ENCODE measurements at places on chromosomes 4 and X.

DNA sequence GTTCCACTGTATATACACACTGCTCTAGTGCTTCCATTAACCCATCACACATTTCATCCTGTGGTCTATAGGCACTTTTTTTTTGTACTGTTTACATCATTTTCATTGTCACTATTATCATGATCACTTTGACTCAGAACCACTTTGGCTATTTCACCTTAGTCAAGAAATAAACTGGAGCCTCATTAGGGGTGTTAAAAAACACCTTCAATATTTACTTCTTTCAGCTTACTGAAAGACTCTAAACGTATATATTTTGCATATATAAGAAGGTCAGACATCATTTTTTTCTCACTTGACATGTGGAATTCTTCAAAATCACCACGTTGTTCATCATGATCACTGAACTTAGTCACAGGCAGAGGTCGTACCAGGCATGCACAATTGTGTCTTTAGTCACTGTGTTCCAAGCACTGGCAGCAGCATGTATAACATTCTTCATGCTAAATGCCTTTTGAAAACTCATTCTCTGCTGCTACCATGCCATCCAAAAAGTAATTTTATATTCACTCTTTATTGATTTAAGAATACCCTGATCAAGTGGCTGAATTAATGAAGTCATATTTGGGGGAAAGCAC is 229.2 kb upstream of the ARSJ start:
- DNase-seq = peak; percentile 14

DNA sequence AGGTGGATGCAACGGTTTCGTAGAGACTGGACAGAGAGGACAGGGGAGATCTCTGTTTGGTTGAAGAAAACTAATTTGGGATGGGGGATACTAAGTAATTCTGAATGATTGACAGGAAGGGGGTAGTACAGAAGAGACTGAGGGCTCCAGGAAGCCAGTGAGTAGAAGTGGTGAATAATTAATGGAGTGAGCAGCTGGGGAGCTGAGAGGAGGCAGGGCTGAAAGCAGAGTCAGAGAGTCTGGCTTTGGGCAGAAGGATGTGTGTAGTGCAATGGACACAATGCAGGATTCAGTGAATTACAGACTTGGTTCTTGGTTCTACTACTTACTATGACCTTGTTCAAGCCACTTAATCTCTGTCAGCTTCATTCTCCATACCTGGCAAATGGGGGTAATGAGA is 161.7 kb downstream of the RBMX2 start:
- no peak for DNase-seq

DNA sequence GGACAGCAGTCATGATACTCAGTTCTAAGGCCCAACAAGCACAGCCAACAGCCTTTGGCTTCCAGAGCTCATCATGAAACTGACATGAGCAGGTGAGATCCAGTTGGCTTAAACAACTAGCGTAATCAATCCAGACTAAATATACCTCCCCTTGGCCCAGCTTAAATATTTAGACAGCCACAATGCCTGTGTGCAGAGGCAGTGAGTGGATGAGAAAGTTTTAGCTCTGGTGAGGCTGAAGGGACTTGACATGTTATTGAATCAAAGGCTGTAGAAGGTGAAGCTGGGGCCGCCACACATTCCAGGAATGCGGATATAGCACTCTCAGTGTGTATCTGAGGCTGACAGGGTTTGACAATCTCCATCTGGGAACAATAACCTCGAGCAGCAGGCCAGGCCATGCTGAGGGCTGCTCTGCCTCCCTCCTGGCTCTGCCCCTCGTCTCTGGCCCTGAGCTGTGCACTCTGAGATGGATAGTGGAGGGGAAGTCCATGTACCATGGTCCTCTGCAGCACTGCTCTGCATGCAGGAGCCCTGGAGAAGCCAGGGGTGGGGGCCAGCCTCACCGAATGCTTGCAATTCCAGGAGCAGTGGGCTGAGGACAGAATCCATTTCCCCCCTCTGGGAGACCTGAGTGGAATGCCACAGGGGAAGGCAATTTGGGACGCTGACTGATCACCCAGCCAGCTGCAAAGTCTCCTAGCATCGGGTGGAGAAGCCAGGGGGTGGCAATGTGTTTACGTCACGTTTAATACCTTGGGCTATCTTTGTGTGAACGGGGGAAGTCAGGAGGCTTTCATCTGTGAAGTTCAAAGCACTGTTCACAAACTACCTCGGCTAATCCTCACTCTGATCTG is 37.3 kb upstream of the RASL11B start:
- peak; percentile 38 for DNase-seq

DNA sequence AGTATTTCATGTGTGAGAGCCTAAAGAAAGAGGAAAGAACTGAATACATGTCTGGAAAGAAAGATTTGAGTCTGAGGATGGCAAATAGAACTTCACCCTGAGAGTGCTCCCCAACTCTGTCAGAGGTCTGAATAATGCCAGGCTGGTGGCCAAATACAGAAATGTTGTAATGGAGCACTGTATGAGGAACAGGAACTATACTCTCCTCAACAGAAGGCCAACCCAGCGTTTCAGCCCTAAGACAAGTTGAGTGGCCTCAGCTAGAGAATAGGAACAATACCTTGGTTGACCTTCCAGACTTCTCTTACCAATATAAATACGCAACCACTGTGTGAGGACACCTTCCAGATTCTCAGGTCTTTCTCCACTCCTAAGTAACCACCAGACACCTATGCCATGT is 94.5 kb upstream of the STIM2 start:
- no peak for DNase-seq

DNA sequence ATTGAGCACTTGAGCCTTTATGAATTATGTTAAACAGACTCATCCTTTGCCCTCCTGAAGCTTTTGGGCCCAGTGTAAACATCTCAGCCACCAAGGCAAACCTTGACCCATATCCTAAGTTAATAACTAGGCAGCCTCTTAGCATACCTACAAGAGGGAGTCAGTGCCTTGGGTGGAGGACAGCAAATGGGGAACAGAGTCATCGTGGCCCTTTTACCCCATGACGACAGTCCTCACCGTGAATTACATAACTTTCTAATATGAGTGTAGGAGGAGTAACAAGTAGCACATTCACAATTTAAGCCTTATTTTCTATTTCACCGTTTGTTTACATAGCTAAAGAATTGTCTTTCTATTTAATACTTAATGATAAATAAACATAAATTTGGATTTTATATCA is 16.8 kb downstream of the CLDN22 start:
- DNase-seq = no peak

DNA sequence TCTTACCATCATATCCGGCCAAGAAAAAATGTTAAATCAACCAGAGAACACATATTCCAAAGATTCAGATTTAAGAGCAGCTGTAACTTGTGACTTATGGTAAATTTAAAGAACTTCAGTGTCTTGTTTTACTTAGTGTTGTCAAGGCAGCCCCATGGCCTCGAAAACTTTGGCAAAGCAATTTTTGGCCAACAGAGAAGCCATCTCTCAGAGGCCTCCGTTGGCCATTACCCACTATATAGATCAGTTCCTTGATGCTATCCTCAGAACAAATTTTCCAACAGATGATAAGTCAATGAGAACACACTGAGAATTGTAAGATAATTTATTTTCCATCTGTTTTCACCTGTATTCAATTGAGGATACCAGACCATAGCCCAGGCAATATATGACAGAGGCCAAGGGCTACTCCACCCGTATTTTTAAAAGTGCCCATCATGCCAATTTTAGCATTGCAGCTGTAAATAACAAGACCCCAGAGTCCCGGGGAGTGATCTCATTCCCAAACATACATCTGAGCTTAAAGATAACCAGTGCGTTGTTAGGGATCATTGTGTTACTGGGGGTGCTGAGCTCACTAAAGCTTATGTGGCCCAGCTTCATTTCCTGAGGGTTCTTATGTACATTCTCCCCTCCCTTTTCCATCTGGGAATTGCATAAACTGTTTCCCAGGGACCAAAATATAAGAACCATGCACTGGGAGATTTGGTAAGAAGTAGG is 50.0 kb upstream of the PDHA1 start:
- no peak for DNase-seq

DNA sequence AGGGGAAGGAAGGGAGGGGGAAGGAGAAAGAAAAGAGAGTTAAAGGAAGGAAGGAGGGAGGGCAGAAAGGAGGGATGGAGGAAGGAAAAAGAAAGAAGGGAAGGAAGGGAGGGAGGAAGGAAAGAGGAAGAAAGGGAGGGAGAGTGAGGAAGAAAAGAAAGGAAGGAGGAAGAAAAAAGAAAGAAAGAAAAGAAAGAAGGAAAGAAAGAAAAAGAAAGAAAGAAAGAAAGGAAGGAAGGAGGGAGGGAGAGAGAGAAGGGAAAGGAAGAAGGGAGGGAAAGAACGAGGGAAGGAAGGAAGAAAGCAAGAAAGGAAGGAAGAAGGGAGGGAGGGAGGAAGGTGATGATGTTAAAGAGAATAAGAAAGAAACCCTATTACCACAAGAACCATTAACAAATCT is 150.6 kb downstream of the MXRA5 start:
- DNase-seq = no peak

DNA sequence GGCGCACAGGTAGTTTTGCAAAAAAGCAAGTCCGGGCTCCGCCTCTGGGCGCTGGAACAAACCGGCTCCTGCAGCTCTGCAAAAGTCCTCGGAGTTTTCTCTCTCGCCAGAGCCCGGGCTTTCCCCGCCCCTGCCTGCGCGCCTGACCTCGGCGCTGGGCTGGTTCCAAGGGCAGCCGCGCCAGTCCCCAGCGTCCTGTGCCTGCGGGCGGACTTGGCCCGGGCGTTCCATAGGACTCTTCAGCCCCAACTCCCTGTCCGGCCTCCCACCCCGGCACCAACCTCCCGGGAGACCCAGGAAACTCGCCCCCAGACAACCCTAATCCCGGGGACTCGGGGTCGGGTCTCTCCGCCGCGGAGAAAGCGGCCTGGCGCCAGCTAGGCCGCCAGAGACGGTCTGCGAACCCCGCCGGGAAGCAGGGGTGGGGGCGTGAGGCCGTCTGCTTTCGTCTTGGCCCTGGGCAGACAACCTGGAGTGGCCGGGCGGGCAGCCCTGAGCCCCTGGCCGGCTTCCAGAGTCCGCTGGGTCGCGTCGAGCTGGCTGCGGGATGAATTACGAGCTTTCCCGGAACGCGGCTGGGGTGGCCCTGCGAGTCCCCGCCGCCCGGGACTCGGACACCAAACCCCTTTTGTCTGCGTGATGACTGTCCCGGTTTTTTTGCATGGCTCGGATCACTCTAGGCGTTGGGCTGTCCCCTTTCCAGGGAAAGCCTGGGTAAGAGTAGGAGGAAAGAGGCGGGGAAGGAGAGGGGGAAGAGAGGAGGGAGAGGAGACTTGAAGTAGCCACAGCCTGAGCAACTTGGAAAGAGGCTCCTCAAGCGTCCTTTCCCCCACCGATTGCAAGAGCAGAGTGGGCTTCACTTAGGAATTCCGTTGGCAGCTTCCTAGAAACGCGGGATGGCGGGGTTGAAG is 916 bp downstream of the MXRA5 start:
- DNase-seq = peak; percentile 61

- peak; percentile 65 for DNase-seq
These were observed 19.5 kb downstream of the UTP14A start for GRCh38 chrX:129925305-129926092.

GRCh38 chr4:123102897-123103471 is 180.6 kb upstream of the NUDT6 start:
- peak; percentile 50 for DNase-seq

GRCh38 chr4:95255396-95256107 is 293.2 kb downstream of the UNC5C start:
- DNase-seq = peak; percentile 48

- DNase-seq = no peak
These were observed 495.2 kb downstream of the NLGN4X start for GRCh38 chrX:5733501-5733900.

GRCh38 chrX:6910218-6910617 is 237.3 kb upstream of the STS start:
- no peak for DNase-seq

- DNase-seq = no peak
These were observed 934 bp downstream of the ZNF41 start for GRCh38 chrX:47482065-47482511.

DNA sequence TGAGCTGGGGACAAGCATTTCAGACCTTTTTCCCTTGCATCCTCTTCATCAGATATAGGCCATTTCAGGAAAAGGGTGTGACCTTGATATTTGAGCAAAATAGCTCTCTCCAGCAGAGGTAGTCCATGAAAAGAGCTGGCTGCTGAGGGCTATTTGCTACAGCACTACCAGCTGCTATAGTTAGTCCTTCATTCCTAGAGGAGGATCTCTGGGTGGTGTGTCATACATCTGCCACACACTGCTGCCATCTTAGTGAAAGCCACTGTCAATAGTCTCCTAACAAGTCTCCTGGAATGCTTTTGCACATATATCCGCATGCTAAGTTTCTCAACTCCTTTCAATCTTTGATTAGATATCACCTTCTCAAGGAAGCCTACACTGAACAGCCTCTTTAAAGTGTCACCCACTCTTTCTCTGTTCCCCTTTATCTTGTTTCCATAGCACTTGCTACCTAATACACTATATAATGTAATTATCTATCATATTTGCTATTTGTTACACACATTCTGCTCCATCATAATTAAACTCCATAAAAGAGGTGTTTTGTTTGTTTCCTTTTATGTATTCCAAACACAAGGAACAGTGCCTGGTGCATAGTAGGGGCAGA is 131.9 kb downstream of the TBC1D19 start:
- DNase-seq = no peak

DNA sequence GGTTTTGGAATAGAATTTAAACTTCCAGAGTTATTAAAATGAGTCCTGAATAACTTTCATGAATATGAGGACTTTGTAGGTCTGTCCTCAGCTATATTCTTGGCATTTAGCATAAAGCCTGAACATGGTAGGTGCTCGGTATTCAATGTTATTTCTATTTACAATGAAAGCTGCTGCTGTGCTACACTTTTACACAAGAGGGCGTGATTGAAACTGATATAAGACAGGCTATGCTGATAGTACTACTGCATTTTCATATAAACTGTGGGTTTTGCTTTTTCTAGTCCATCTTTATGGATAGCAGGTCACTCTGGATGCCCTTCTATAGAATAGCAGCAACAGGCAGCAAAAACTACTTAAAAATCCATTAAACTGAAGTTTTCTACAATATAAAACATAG is 12.3 kb upstream of the GNPDA2 start:
- DNase-seq = peak; percentile 8

- DNase-seq = no peak
These were observed 646 bp upstream of the GSX2 start for GRCh38 chr4:54099287-54099747.

DNA sequence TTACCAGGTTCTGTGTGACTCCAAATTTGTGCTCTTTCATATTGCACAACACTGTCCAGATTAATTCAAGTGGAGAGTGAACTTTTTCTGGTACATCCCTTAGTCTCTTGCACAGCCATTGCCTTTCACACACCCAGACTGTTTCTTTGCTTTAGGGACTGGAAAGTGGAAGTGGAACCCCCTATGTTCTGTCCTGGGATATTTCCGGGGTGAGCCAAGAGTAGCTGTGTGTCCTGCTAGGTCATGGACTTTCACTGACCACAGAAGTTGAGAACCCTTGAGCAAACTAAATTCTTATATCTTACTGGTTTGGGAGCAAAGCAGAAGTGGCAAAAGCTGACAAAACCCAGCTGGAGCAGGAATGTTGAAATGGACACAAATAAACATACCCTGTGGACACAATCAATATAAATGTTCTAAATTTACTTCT is 10.3 kb upstream of the VSIG4 start:
- no peak for DNase-seq
